ENCODE measurements at places on chromosomes 5 and 9.

- DNase-seq, result no peak
Measured at GRCh38 chr5:69467442-69468225, 25.0 kb upstream of the OCLN start.

- no peak for DNase-seq
Measured at GRCh38 chr9:16058131-16058549, 505.3 kb downstream of the CCDC171 start.

DNA sequence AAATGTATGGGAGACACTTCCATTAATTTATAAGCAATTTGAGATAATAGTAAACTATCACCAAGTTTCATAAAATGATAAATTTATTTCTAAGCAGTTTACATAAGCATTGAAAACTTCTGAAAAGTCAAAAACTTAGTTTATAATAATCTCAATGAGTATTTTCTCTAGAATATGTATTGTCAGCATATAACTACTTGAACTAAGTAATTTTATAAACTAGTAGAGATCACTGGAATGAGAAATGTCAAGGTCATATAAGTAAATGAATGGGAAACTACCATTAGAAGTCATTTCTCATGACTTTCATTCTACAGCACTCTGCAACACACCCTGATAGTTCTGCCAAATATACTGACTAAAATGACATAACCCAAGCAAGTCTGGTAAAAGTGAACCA, 3.4 kb downstream of the TBCA start:
- DNase-seq, result no peak

DNA sequence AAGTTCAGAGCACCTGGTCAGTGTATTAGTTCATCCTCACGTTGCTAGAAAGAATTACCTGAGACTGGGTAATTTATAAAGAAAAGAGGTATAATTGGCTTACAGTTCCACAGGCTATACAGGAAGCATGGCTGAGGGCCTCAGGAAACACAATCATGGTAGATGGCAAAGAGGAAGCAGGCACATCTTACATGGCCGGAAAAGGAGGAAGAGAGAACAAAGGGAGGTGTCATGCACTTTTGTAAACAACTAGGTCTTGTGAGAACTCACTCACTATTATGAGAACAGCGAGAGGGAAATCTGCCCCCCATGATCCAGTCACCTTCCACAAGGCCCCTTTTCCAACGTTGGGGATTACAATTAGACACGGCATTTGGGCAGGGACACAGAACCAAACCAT, 28.8 kb upstream of the CAVIN4 start:
- DNase-seq, result peak; percentile 10

- no peak for DNase-seq
Measured at GRCh38 chr5:43412156-43412555, at the start of gene CCL28. TSS of gene CCL28 (minus strand) at chr5:43412391. CDS start at chr5:43412316, 75 bp downstream.

GRCh38 chr9:36823934-36824333, 210.1 kb downstream of the PAX5 start:
- no peak for DNase-seq

DNA sequence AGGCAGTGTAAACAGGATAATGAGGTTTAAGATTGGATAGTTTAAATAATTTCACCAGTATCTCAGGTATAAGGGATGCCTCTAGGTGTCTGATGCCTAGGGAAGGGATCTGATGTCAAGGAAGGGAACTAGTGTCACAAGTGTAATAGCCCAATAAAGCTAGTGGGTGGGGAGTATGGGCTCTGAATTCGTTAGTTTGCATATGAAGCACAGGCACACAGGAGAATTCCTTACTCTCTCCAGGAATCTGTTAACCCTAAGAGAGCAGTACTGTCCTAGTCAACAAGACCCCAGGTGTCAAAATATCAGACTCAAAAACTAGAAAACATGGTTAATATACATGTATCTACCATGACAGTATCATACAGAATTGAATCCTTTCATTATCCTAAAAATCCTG, 352.5 kb upstream of the CYLC2 start:
- DNase-seq, result no peak

- DNase-seq, result no peak
Measured at GRCh38 chr5:173191561-173191960, 43.4 kb downstream of the NKX2-5 start.

DNA sequence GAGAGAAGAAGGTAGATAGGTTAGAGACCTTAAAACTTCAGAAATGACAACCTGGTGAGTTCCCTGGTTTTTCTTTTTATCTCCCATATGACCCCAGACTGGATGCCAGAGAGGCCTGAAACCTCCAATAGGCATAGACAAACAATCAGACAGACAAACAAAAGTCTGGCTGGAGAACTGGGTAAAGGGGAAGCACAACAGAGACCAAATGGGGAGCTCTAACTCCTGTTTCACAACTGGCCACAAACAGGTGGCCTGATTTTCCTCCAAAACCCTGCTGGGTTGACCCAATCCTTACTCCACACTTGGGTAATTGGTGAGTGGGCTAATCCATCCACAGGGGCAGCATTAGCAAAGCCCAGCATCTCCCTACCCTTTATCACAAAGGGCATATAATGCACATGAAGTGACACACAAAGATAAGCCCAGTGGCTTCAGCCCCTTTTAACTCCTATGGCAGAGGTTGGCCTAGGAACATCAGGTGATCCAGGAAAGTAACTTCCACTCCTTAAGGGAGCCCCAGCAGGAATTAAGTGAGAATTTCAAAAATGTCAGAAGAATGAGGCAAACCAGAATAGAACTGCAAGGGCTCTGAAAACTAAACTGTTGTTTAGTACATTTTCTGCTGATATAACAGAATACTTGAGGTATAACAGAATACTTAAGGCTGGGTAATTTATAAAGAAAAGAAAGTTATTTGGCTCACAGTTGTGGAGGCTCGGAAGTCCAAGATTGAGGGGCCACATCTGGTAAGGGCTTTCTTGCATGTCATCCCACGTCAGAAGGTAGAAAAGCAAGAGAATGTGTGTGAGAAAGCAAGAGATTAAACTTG, 60.9 kb upstream of the ROR2 start:
- DNase-seq, result peak; percentile 7

DNA sequence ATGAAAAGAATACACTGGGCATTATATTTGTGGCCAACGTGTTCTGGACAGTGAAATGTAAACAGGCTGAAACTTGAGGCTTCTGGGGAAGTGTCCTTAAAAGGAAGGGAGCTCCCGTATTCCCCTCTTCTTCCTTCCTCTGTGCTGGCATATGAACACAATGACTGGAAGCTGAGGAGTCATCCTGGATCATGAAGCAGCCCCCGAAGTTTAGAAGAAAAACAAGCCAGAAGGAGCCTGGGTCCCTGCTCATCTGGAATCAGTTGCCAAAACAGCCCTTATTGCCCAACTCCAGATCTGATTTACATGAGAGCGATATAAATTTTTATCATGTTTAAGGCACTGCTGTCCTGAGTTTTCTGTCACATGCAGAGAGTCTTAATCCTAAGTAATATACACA, 65.4 kb upstream of the SLC1A1 start:
- DNase-seq, result no peak

- no peak for DNase-seq
Measured at GRCh38 chr5:37111426-37112382, 137.5 kb downstream of the CPLANE1 start.

GRCh38 chr9:94222870-94223269, 36.2 kb upstream of the ZNF169 start:
- no peak for DNase-seq

DNA sequence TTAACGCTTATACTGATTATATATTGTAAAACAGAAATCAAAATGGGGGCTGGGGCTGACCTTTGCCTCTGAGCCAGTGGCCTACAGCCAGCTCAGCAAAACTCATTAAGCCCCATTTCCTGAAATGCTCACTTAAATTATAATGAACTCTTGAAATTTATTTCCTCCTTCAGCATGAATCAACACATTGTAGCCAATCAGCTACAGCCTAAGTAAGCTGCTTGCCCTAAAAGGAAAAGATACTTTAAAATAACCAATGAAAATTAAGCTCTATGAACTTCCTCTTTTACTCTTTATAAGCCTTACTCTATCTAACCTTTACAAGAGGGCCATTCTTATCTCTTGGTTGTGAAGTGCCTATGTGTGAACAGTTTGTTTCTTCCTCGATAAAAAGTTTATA, 33.5 kb upstream of the SUB1 start:
- no peak for DNase-seq

GRCh38 chr9:22097707-22098106, 88.6 kb upstream of the CDKN2B start:
- DNase-seq, result peak; percentile 33

GRCh38 chr5:96662725-96663518, 746 bp downstream of the CAST start:
- peak; percentile 94 for DNase-seq

DNA sequence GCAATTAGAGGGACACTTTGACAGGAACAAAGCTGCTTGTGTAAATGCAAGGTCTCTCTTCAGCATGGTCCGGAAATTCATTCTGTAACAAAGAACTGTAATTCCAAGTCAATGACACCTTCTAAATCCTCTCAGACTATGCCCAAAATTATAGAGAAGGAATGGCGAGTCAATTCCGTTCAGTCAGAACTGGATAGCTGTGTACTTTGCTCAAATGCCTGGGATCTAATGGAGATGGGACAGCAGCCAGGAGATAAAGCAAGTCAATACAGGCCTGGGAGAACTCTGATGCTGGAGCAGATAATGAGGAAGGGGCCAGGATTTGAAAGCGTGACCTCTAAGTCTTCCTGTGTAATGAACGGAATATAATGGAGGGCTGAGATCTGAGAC, 96.4 kb upstream of the SPRY4 start:
- no peak for DNase-seq

GRCh38 chr5:67201897-67202549, 5.4 kb upstream of the CD180 start:
- DNase-seq, result no peak

DNA sequence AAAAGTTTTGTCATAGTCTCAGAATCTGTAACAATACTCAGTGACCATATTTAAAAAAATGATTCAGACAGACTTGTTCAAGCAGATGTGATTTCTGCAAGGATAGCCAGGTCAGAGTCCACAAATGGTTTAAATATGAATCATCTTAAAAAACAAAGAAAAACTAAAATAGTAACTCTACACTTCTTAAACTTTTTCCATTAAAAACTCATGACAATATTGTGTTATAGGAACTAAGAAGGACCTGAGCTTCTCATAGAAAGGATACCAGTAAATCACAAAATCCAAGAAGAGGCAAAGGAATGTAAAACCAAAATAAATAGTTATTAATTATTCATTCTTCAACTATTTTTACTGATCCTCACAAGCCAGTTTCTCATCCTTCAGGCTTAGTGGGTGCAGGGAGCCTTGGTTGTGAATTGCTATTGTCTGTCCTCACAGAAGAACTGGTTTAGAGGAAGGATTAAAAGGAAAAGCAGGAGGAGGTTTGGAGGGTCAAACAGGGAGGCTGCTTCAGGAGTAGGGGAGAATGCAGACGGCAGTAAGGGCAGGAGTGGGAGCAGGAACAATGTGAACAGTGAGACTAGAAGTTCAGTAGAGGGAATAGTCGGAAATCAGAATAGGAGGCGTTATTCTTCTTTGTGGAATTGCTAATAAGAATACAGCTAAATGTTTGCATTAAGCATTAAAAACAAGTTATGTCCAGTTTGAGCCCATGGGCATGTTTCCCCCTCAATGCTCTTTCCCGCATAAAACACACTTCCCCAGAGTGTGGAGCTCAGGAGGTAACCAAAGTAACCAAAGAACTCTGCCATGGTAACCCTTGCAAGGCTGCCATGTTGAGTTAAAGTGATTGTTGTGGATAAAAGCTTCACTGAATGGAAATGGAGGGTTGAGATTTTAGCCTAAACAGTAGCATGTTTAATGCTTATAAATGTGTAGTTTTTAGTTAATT, 110.7 kb downstream of the CCDC192 start:
- DNase-seq, result no peak

- DNase-seq, result no peak
Measured at GRCh38 chr9:86181379-86182315, 77.8 kb downstream of the C9orf153 start.

- no peak for DNase-seq
Measured at GRCh38 chr5:151158287-151158661, 695 bp upstream of the ANXA6 start.

DNA sequence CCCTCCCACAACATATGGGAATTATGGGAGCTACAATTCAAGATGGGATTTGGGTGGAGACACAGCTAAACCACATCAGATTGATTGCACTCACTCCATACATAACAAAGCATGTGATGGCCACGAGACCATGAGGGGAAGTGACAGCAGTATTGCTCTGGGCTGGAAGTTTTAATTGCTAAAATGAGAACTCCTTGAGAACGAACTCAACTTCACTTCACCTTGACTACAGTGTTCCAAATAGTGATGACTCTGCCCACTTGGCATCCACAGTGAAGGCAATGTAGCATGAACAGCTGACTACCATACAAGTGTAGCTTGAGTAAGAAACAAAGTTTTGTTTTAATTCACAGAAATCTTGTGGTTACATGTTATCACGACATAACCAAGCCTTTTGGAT, 739 bp upstream of the SPINK7 start:
- DNase-seq, result peak; percentile 3

- DNase-seq, result no peak
Measured at GRCh38 chr9:106799152-106799551, 63.8 kb upstream of the ZNF462 start.

DNA sequence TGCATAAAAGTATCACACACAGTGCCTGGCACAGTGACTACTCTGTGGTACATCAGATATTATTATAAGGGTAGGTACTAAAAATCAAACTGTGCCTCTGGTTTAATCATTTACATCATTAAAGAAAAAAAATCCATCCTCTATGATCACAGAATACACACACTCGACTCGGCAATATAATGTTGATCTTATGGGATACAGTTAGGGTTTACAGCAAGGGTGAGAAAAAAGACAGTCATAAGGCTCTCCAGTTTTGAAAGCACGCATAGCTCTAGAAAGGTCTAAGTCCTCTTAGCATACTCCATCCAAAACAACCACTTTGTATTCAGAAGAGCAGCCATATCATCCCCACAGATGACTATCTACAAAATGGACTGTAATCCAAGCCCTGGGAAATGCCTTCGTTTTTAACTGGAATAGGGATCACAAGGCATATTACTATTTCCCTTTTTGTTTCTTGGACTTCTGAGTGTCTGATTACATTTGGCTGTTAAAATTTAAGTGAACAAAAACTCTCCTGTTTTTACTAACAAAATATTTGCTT, 26.6 kb downstream of the TRPM3 start:
- no peak for DNase-seq

- no peak for DNase-seq
Measured at GRCh38 chr9:75671354-75671753, 219.1 kb upstream of the PCSK5 start.

- DNase-seq, result no peak
Measured at GRCh38 chr5:13477118-13477737, 467.3 kb downstream of the DNAH5 start.

GRCh38 chr9:130866474-130866965, 30.1 kb downstream of the QRFP start:
- DNase-seq, result peak; percentile 81

- DNase-seq, result peak; percentile 29
Measured at GRCh38 chr5:148849461-148849860, 23.1 kb downstream of the ADRB2 start.

DNA sequence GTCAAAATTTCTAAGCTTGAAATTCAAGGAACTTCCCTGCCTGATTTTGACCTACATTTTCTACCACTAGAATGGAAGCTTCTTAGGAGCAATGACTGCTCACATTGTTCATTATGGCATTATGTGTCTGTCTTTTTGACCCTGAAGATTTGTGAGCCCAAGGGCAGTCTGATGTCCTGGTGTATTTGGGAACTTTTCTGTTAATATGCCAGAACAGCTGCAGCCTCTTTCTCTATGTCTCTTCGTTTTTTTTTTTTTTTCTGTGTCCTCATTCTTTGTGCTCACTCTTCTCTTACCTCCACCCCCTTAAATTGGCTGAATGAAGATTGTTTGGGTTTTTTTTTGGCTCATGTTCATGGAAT, 34.8 kb upstream of the TMC1 start:
- DNase-seq, result no peak
